ENCODE measurements at places on chromosomes 4 and X. TPM values are rescaled to one million over a fixed set of nuclear protein-coding genes. Genes with fewer than 3 reads are reported as not detected.

- no peak overlapping the region for H3K27ac ChIP-seq
- DNase-seq: no peak
- no peaks in the 10 kb centered on the region for H3K4me1 ChIP-seq
- no peaks in the 10 kb centered on the region for H3K27me3 ChIP-seq
- H3K36me3 ChIP-seq: no peaks in the 10 kb centered on the region
Measured at GRCh38 chrX:67781132-67781531, 237.3 kb downstream of the AR start.

DNA sequence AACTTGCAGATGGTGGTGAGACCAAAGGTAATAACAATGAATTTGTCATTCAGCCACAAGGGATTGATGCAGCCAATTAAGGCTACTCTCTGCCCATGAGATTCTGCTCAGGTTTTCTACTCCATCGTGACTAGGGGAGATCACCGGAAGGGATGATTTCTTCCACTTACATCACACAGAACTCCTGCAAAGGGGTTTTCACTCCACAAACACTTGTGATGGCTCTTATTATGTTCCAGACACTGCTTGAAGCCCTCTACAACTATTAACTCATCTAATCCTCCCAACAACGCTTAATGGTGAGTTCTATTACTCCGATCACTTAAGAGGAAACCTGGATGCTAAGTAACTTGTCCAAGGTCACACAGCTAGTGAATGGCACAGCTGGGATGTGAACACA, 55.9 kb downstream of the MTNR1A start:
- peaks cover 6% of the 10 kb centered on the region for H3K27me3 ChIP-seq
- no peak overlapping the region for H3K27ac ChIP-seq
- H3K4me3 ChIP-seq: no peak overlapping the region
- no peaks in the 10 kb centered on the region for H3K4me1 ChIP-seq
- H3K36me3 ChIP-seq: no peaks in the 10 kb centered on the region

DNA sequence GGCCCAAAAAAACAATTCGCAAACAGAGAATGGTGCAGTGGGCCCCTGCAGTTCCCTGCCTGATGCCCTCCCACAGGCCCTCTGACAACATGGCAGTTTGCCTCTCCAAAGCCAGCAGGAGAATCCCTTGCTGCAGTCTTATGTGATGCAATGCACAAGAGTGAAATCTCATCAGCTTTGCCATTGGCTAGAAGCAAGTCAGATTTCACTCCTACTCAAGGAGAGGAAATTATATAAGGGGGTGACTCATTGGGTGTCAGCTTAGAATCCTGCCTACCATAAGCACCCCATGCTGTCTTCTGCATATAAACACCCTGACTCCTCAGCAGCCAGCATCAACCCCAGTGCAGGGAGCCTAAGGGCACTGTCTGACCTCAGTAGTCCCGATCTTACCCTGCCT, 157.3 kb upstream of the LDB2 start:
- no peaks in the 10 kb centered on the region for H3K36me3 ChIP-seq
- DNase-seq: no peak
- no peak overlapping the region for H3K4me3 ChIP-seq
- no peaks in the 10 kb centered on the region for H3K4me1 ChIP-seq

DNA sequence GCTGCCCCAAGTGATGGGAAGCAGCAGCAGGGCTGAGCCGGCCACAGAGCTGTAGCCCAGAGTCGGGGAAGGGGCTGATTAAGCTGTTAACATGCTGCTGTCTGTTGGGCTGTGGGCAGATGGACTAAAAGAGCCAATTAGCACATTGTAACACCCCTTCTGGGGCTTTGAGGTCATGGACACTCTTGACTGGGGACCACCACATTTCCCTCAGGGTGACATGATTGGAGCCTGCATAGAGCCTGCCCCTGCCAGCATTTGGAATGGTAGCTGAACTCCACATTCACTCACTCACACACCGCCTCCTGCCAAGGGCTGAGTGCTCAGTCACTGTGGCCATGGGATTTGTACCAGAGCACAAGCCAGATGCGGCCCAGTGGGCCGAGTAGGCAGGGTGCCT, 646.9 kb downstream of the FAT4 start:
- no peak for DNase-seq
- H3K4me3 ChIP-seq: no peak overlapping the region
- H3K4me1 ChIP-seq: no peaks in the 10 kb centered on the region
- H3K27ac ChIP-seq: no peak overlapping the region

DNA sequence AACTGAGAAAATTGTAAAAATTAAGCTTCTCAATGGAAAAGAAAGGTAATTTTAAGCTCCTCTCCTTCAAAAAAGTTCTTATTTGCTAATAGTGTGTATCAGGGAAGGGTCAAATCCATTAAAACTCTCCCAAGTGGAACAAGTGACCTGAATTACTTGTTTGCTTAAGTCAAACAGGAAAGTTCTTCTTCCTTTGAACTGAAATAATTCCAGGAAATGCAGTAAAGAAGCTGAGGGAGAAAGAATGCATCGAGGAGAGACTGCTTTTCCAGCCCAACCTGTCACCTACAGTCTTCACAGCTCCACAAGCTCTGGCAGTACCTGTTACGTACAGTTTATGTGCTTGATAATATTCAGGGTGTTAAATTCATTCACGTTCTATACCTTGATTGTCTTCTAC, 131.1 kb downstream of the KLHL8 start:
- no peak overlapping the region for H3K4me3 ChIP-seq
- peak; percentile 67 for DNase-seq
- 0 out of 2 replicates have a peak, but pooled peaks cover 3% of the 10 kb centered on the region for H3K36me3 ChIP-seq
- H3K4me1 ChIP-seq: peaks cover 27% of the 10 kb centered on the region

- DNase-seq: no peak
- H3K27ac ChIP-seq: peak overlapping the region; percentile 66
- H3K4me1 ChIP-seq: peaks cover 20% of the 10 kb centered on the region
- no peaks in the 10 kb centered on the region for H3K27me3 ChIP-seq
- no peak overlapping the region for H3K4me3 ChIP-seq
Measured at GRCh38 chr4:184793735-184794355, 31.9 kb downstream of the ACSL1 start.

MMRN1 gene
- total RNA-seq: not detected

C4orf51 gene
- total RNA-seq: not detected

P2RY4 gene
- 0.65 TPM for total RNA-seq

AFF2 gene
- total RNA-seq: not detected
